GM12878 (cell line): ENCODE measurements at places on chromosomes 16 and 17.

- no peak for DNase-seq
These were observed 149.2 kb downstream of the NPIPB5 start for GRCh38 chr16:22659933-22660332.

- no peak for DNase-seq
These were observed 21.5 kb upstream of the RBFOX3 start for GRCh38 chr17:79632432-79632735.

GRCh38 chr16:15752717-15753488 is 102.9 kb downstream of the NDE1 start:
- DNase-seq, result no peak

GRCh38 chr16:27275394-27275793 is 6.8 kb upstream of the NSMCE1 start:
- DNase-seq, result no peak

- no peak for DNase-seq
These were observed 14.2 kb downstream of the GAS7 start for GRCh38 chr17:10183931-10184930.

- DNase-seq, result no peak
These were observed 161.2 kb downstream of the MRTFB start for GRCh38 chr16:14232106-14232864.

DNA sequence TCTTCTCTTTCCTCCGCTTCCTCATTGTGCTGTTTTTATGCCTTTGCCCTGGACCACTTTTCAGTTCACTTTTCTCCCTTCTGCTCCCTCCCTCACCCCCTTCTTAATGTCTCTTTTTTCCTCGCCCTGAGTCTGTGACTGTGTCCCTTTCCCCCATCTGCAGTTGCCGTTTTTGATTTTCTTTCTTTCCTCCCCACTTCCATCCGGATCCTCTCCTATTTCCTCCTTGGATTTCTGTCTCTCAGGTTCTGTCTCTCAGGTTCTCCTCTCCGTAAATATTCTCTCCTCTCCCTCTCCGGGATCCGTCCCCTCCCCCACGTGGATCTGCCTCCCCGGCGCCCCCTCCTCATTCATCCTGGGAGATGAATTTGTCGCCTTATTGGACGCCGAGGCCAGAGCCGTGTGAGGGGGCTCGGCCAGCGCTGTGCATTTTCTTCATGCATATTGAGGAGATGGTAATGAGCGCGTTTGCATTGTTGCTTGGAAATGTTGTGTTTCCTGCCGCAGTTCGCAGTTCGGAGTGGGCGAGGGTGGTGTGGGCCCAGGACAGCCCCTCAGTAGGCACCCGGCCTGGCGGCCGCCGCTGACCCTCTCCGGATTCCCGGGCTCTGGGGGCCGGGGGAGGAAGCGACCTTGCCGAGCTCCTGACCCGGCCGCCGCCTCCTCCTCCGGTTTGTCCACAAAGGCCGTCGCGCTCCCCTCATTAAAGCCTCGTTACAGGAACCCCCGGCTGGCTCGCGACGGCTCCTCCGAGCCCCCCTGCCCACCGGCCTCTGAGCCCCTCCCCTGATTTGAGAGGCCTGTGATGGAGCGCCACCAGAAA is 4.5 kb upstream of the IRX3 start:
- DNase-seq, result no peak

DNA sequence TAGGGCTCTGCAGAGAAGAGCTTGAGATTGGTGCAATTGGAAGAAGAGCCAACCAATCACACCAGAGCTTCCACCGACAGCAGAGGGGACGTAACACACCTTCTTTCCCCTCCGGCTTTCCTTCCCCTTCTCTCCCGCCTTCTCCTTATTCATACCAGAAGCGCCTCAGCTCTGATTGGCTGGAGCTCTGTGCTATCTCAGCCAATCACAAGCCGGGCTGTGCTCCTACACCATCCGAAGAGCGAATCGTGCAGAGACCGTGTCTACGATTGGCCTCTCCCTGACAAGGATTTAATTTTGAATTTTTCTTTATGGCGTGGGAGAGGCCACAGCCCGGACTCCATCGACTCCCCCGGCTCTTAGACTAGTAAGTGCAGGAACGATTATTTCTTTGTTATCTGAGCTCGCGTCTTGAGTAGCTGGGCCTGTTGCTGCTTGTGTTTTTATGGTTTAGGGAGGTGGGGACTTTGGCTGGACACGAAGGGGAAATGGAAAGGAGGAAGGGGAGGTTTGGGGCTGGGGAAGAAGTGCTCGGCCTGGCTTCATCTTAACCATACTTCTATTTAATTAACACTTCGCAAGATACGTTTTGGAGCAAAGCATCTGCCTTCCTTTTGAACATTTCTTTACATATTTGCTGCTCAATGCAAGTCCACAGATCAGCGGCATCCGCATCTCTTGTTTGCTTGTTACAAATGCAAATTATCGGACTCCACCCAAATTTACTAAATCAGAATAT is at the start of gene PRR11:
PRR11 (plus strand) TSS at position 308 of the 739 bp plus-strand sequence. CDS start 14,007 bp downstream, outside the sequence.
- no peak for DNase-seq
